ENCODE measurements at places on chromosomes 4 and X.

GRCh38 chr4:147689067-147689466 is 5.1 kb upstream of the PRMT9 start:
- no peak for DNase-seq

- no peak for DNase-seq
Observed at GRCh38 chr4:180372691-180373090, 1870.5 kb upstream of the TENM3 start.

DNA sequence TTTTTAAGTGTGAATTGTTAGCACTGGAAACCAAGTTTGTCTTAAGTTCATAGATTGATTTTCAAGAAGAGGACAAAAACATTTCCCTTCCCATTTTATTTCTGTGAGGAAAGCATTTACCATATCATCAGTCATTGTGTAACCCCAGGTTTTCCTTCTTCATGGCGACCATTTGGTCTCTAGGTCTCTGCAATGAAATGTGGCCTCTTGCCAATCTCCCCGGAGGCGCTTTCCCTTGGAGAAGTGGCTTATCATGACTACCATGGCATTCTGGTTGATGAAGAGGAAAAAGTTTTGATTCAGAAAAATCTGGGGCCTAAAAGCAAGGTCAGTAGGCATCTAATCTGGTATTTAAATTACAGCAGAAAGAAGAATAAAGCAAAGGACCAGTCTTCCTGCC is 54.4 kb downstream of the ADD1 start:
- no peak for DNase-seq

- no peak for DNase-seq
Observed at GRCh38 chr4:102772738-102773340, 12.1 kb upstream of the MANBA start.

GRCh38 chr4:78776079-78776728 is at the start of gene BMP2K:
Gene BMP2K, plus strand, starts transcription at chr4:78776350. Its CDS starts 194 bp downstream, at chr4:78776544.
- peak; percentile 78 for DNase-seq

- no peak for DNase-seq
Observed at GRCh38 chr4:13529128-13529919, 15.0 kb downstream of the NKX3-2 start.

DNA sequence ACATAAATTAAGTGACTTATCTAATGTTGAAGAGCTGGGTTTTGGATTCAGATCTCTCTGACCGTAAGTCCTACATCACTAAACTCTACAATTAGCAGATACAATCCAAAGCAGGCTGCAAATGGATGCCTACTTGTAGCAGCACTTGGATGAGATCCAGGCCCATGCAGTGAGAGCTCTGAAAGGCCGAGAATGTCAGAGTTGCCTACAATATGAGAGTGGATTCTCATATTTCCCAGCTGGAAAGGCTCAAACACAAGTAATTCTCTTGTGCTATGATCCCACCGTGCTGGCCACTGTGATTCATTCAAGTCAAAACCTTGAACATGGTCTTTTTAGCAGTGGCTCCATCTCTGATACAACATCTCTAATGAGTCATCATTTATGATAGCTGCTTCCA is 125.4 kb upstream of the CHRDL1 start:
- DNase-seq, result no peak
